ENCODE measurements at places on chromosomes 2 and 18.

GRCh38 chr18:9665314-9665713, 42.8 kb upstream of the RAB31 start:
- DNase-seq = peak; percentile 70

- no peak for DNase-seq
These were observed 49.9 kb upstream of the RBBP8 start for GRCh38 chr18:22883179-22883578.

DNA sequence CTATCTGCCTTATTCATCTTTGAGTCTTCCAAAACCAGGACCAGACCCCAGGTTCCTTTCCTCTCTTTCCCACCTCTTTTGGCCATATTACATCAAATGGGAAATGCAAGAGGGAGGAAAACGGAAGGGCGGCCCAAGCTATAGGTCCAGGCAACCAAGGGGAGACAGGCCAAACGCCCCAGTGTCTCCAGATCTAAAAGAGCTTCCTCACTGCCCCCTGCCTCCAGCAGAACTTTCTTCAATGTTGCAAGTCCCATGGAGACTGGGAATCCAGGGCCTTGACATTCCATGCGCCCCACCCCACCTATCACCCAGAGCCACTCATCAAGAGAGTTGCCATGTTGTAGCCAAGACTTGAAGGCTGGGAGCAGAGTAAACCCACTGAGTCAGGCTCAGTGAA, 15.4 kb downstream of the TNS1 start:
- DNase-seq = no peak

GRCh38 chr2:65175894-65176530, 46.1 kb upstream of the RAB1A start:
- DNase-seq = no peak

- peak; percentile 59 for DNase-seq
These were observed 8.7 kb upstream of the SERPINB13 start for GRCh38 chr18:63578357-63578958.

DNA sequence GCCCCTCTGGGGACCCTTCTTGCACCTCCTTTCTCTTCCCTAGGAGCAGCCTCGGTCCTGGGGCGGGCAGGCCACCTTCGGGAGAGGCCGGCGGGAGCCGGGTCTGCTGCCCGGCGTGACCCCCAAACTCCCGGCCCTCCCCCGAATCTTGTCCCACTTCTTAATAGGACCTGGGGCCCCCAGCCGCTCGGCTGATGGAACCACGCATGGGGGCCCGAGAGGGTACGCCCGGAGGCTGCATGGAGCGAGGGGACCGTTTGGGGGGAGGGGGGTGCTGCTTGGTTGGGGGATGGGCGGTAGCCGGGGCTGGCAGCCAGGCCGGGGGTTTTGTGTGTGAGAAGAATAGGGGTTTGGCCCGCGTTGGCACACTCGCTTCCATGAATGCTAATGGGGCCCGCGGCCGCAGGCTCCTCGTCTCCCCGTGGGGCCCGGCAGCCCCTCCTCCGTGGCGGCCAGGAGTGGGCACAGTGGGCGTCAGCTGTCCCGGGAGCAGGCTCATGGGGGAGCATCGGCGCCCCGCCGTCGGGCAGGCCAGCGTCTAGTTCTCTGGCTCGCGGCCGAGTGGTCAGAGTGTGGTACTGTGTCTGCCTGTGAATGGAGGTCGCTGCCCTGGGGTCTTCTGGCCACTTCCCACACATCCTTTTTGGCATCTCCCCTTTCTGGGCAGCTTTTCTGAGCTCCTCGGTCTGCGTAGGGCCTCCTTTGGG, 1.0 kb downstream of the GAREM2 start:
- DNase-seq = no peak

- DNase-seq = no peak
These were observed 115.1 kb downstream of the CAPN13 start for GRCh38 chr2:30691948-30692828.

Measured in astrocyte of the spinal cord (primary cell).